HuH-7 (cell line): ENCODE measurements at places on chromosomes 7 and 10.

DNA sequence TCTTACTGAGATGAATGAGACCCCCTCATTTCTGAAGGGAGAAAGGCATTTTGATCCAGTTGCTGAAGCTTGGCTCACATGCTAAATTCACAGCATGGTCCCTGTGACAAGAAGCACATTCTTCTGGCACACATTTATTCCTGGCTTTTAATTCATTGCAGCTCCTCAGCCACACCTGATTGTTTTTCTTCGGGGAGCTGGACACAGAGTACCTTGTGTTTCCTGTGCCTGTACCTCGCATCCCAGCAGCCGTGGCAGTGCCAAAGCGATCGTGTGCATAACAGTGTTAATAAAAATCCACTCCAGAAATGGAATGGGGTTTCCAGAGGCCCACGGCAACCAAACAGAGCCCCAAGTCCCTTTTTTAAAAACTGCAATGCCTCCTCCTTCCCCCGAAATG lies 615.3 kb upstream of the MGMT start:
- no peak for DNase-seq

- no peak for DNase-seq
These were observed 14.7 kb upstream of the TNS3 start for GRCh38 chr7:47596502-47597202.

- no peak for DNase-seq
These were observed 58.1 kb downstream of the SHH start for GRCh38 chr7:155754165-155754564.

DNA sequence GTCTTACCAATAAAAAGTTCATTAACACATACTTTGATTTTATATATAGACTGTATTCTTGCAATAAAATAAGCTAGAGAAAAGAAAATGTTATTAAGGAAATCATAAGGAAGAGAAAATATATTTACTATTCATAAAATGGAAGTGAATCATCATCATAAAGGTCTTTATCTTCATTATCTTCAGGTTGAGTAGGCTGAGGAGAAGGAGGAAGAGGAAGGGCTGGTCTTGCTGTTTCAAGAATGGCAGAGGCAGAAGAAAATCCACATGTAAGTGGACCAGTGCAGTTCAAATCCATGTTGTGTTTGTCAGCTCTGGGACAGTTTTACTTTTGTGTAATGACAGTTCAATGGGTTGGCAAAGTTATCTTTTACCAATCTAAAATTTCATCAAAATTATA lies 609.1 kb upstream of the ANKRD30A start:
- no peak for DNase-seq

- DNase-seq: peak; percentile 16
These were observed 650 bp downstream of the UBE2D1 start for GRCh38 chr10:58335306-58336005.

DNA sequence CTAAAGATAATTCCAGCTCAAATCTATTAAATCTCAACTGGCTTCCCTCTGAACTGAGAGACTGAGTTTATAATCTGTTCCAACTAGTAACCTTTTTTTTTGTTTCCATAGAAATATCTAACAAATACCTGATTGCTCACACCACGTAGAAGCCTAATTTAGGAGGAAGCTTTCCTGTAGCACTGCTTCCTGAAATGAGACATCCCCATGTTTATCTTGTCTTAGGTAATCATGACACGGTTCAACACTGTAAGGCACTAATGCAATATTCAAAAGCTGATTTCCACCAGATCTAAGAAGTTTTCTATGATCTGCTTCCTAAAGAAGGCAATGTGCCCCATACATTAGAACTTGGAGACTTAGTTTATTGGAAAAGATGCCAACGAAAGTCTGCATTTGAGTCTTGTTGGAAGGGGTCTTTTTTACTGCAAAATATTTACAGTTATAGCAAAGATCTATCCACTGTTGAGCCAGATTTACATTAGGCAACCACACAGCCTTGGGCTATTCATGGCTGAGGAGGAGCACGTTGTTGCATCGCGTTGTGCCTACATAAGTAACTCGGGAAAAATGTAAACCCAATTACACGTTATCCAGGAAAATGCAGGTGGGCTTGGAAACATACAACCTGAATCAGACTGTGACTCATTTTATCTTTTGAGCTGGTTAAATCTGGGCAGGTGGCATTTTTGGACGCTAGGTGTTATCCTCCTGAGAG lies 66.3 kb downstream of the VIPR2 start:
- DNase-seq: no peak

GRCh38 chr7:80369321-80369720 lies 142.5 kb downstream of the GNAT3 start:
- no peak for DNase-seq

DNA sequence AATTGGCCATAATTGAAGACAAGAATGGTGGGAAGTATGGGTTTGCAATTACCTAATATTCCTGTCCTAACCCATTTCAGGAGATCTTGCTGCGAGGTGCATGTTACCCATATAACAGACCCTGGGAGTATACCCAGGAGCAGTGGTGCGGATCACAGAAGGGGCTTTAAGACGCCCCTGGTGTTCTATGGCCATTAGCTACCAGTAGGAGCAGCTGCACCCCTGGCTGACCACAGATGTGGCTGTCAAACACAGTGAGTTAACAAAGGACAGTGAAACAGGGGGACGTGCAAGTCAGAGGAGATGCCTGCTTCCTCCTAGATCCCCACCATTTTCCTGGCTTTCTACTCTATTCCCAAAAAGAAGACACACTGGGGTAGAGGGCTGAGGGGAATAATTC lies 25.2 kb downstream of the AOC1 start:
- no peak for DNase-seq

DNA sequence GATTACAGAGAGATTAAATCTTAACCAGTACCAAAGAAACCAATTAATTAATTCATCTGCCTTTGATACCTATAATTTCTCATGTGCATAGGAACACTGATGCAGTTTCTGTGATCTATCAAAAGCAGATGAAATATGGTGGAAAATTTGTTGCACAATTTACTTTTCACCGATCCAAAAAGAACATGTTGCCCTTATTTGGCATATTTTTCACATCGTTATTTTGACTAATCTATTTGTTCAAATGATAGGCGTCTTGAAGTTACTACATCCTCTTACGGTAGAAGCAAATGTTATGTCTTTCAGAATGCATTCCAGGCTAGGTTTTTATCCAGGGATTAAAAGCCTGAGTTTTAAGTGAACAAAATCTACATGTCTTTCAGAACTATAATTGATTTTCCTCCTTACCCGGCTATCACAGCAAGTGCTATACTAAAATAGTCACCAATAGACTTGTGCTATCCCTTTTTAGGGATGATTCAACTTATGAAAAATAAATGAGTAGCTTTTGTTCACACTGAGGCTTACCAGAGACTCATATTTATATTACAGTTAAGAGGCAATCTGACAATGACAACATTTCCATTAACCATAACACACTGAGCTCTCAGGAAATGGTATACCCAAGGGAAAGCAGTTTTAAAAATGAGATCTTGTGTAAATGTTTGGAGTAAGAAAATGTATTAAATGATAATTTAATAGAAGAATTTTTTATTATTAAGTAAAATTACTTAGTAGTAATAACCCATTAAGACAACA lies 16.8 kb upstream of the TES start:
- DNase-seq: no peak

DNA sequence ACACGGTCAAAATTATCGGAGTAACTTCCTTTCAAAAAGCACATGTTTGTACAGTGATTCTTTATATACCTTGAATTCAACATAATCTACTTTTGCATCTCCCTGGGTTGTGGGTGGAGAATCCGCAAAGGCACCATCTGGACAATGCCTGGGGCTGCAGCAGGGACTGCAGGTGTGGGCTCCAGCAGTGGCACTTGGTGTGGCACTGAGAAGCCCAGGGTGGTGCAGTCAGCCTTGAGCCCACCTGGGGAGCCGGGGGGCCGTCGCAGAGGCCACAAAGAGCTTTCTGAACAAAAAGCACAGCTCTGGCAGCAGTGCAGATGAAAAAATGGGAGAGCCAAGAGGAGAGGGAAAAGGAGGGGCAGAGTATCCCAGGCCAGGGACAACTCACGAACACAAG lies 22.2 kb downstream of the PARD3 start:
- DNase-seq: no peak

DNA sequence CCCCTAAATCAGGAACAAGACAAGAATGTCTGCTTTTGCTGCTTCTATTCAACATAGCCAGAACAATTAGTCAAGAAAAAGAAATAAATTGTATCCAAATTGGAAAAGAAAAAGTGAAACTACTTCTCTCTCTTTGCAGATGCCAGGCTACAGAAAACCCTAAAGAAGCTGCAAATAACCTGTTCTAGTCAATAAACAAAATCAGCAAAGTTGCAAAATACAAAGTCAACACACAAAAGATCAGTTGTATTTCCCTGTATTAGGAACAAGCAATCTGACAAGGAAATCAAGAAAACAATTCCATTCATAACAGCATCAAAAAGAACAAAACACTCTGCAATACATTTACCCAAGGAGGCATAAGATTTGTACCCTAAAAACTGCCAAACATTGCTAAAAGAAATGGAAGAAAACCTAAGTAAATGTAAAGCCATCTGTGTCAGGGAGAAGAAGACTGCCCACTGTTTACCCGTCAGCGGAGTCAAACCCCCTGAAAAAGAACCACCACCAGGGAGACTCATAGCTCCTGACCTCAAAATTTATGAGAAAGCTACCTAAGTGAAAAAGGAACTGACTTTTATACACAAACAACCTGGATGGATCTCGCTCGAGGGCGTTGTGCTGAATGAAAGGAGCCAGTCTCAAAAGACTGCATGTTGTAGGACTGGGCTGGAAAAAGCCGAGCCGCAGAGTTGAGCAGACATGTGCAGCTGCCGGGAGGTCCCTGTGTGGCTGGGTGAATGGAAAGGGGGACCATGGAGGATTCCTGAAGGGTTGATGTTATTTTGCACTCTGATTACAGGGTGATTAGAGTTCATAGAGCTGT lies 263.1 kb downstream of the MAD1L1 start:
- DNase-seq: no peak

DNA sequence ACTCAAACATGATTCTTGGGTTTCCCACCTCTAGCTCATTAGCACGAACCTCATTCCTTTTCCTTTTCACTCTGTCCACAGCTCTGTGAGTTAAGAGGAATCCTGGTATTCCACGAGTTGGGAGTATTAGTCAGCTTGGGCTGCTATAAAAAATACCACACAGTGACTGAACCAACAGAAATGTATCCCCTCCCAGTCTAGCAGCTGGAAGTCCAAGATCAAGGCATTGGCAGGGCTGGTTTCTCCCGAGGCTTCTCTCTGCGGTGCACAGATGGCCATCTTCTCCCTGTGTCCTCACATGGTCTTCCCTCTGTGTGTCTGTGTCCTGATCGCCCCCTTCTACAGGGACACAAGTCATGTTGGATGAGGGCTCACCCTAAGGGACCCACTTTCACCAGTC lies 261.6 kb downstream of the TNS3 start:
- no peak for DNase-seq

GRCh38 chr10:6059506-6059905 lies 2.7 kb downstream of the IL2RA start:
- no peak for DNase-seq

- peak; percentile 31 for DNase-seq
These were observed 162.6 kb upstream of the AKR1E2 start for GRCh38 chr10:4663162-4663992.

- no peak for DNase-seq
These were observed 631.1 kb upstream of the MBL2 start for GRCh38 chr10:53403688-53404087.

DNA sequence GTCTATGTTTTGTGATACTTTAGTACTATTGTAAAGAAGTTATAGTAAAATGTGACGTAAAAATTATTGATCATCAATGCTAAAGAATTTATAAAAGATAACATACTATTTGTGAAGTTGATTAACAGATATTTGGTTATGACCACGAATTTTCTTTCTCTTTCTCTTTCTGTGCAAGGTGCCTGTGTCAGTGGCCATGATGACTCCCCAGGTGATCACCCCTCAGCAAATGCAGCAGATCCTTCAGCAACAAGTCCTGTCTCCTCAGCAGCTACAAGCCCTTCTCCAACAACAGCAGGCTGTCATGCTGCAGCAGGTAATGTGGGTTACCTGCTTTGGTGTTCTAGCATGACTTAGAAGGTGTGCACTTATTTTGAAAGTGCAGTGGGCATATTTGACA lies 213.7 kb downstream of the FOXP2 start:
- no peak for DNase-seq

- no peak for DNase-seq
These were observed 12.0 kb downstream of the C10orf62 start for GRCh38 chr10:97601268-97602215.

DNA sequence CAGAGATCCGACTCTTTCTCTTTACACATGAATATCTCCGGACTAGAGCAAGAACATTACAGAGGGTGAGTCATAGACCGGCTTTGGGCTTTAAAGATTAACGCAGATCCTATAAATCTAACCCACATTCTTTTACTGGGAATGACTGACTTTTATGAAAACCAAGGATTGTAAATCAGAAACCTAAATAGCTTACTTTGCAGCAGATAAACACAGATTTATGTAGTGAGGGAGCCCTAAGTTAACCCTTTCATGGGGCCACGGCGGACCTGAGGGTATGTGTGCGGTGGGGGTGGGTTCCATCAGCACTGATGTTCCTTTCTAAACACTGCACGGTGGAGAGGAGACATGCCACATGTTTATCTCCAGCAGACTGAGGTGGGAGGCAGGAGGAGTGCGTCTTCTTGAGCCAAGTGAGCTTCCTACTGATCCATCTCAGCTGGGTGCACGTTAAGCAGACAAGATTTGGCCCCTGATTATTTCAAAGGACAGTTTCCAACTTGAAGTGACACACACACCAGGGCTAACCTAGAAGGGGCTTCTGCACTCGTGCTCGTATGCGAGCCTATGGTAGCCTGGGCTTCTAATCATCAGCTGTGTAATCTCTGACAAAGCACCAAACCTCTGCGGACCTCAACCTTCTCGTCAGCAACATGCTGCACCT lies 127.6 kb downstream of the WDR11 start:
- DNase-seq: no peak

GRCh38 chr7:36487756-36488336 lies 98.2 kb downstream of the ANLN start:
- peak; percentile 35 for DNase-seq

GRCh38 chr10:46515793-46516192 lies 40.7 kb downstream of the GPRIN2 start:
- DNase-seq: no peak

GRCh38 chr10:64036321-64036930 lies 515.2 kb downstream of the REEP3 start:
- no peak for DNase-seq

- DNase-seq: no peak
These were observed 141.8 kb upstream of the CDC14C start for GRCh38 chr7:48782511-48782910.

DNA sequence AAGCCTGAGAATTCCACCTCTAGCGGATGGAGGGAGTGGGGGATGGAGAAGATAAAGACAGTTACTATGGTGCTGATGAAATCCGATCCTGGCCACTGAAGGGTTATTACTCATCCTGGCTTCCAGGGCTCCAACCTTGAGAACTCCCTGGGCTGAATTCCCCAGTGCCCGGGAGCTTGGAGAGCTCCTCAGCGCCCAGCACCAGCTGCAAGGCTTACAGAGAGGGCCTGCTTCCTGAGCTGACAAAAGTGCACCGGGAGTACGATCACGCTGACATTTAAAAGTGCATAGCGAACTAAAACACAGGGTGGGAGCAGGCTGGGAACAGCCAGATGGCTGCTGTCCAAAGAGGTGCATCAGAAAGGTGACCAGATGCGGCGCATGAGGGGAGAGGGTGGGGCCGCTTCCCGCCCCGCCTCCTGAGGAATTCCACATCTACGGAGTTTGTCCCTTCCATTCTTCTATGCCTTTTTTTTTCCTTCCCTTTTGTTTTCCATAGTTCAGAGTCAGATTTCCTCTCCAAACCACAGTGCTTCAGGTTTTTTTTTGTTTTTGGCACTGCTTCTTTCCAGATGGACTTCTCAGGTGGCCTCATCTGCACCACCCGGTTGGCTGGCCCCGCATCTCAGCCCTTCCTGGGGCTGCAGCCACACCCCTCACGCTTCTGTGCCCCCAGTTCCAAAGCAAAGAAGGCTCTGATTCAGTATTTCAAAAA lies 62.4 kb upstream of the MKRN1 start:
- DNase-seq: peak; percentile 63
